Stimulated activated CD8-positive, alpha-beta memory T cell treated with anti-CD3 and anti-CD28 coated beads, Interleukin-7, amount 100 ng/mL, for 48 hours (primary cell): ENCODE measurements at places on chromosomes 4 and X.

DNA sequence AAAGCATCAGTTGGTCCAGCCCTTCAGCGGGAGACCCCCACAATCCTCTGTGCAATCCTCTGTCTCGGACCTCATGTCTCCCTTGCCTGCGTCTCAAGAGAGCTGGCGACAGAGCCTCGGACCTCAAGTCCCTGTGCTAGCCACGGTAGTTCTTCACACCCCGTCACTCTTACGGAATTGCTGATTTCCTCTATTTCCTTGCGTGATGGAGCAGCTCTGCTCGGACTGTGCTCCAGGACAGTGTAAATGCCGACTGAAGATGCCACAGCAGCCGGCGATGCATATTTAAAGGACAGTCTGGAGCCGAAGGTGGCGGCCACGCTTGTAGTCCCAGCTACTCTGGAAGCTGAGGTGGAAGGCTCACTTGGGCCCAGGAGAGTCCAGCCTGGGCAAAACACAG is 1.9 kb downstream of the GRK4 start:
- DNase-seq = no peak

DNA sequence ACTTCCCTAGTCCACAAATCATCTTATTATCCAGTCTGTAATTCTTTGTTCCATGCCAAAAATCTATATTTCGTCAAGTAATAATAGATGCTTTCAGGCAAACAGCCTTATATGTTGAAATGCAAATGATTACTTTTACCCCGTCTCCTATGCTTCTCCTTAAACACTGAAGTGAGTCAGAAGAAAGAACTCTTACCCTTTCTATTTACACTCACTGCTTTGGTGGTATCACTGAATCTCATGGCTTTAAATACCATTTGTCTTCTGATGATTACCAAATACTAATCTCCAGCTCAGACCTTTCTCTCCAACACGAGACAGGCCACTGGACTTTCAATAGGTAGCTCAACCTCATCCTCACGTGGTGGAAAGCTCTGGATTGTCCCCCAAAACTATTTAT is 558.1 kb downstream of the IL1RAPL1 start:
- DNase-seq = no peak

GRCh38 chr4:189202869-189203271 is 737.8 kb upstream of the FRG1 start:
- no peak for DNase-seq

- no peak for DNase-seq
Observed at GRCh38 chr4:155837203-155837796, 28.8 kb downstream of the ASIC5 start.

GRCh38 chr4:186829740-186830449 is 106.2 kb upstream of the FAT1 start:
- no peak for DNase-seq

GRCh38 chrX:32545101-32545500 is 666.2 kb downstream of the DMD start:
- no peak for DNase-seq

GRCh38 chrX:31199056-31199839 is 127.4 kb upstream of the FTHL17 start:
- no peak for DNase-seq

- DNase-seq = no peak
Observed at GRCh38 chr4:128161138-128161537, 100.0 kb downstream of the LARP1B start.

- no peak for DNase-seq
Observed at GRCh38 chr4:38386005-38386551, 277.9 kb upstream of the KLF3 start.

- no peak for DNase-seq
Observed at GRCh38 chr4:6727943-6728250, 11.9 kb downstream of the BLOC1S4 start.

DNA sequence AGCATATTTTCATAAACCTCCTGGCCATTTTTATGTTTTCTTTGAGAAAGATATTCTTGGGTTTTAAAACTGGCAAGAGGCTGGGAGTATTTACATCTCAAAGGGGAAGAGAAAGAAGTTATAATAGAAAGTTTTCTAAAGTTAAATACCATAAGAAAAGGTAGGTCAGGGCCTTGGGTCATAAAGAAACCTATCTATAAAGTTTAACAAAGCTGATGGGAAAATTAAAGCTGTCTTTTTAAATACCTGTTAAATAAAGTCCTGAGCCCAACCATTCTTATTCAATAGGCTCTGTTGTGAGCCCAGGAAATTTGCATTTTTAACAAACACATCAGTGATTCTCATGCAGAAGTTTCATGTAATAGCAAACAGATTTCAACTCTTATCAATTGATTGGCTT is 451.8 kb upstream of the INTU start:
- DNase-seq = no peak

DNA sequence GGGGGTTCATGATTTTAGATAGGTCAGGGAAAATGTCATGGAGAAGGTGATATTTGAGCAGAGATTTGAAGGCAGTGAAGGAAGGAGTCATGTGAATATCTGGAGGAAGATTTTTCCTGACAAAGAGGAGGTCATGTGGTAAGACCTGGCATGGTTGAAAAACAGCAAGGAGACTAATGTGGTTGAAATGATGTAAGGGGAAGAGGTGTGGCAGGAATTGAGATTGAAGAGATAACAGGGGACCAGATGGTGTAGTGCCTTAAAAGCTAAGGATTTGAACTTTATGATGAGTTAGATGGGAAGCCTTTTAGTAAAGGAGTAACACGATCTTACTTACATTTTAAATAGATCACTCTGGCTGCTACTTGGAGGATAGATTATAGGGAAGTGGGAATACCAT is 210.9 kb downstream of the RTL9 start:
- DNase-seq = no peak
